ENCODE measurements at places on chromosomes 2 and 18. TPM values are rescaled to one million over a fixed set of nuclear protein-coding genes. Genes with fewer than 3 reads are reported as not detected.

DNA sequence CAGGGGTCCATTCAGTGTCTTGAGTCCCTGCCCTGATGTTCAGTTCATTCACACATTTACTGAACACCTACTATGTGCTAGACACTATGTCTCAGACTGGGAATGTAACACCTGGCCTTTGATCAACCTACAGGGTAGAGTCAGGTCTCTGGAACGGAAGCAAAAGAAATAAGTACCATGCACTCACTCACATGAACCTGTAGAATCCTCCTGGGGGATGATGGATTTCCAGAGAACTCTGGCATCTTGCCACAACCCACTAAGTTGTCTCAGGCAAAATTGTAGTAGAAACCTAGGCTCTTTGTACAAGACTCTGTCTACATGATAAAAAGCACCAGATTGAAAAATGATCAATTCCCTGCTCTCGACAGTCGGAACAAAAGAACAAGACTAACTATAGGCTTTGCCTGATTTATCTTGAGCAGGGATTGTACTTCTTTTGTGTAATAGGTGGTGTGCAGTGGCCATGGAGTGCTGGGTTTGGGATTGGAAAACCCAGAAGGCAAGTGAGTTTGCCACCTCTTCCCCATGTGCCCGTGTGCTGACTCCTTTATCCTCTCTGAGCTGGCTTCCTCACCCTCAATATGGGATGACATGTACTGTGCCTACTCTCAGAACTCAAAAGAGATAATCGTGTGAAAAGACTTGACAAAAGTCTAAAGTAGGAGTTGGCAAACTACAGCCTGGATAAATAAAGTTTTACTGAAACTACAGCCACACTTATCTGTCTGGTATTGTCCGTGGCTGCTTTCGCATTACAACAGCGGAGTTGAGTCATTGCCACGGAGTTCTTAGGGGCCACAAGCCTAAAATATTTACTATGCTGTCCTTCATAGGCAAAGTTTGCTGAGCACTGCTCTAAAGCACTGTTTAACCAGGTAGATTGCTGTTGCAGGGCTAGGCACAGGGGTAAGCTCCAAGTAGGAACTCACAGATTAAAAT is 4.4 kb downstream of the CAPN14 start:
- no peak overlapping the region for H3K4me3 ChIP-seq
- no peak overlapping the region for H3K27ac ChIP-seq
- no peaks in the 10 kb centered on the region for H3K36me3 ChIP-seq
- no peaks in the 10 kb centered on the region for H3K27me3 ChIP-seq
- peaks cover 4% of the 10 kb centered on the region for H3K4me1 ChIP-seq

Gene CRYGC
- total RNA-seq = not detected

Gene IL1B
- total RNA-seq = not detected

DNA sequence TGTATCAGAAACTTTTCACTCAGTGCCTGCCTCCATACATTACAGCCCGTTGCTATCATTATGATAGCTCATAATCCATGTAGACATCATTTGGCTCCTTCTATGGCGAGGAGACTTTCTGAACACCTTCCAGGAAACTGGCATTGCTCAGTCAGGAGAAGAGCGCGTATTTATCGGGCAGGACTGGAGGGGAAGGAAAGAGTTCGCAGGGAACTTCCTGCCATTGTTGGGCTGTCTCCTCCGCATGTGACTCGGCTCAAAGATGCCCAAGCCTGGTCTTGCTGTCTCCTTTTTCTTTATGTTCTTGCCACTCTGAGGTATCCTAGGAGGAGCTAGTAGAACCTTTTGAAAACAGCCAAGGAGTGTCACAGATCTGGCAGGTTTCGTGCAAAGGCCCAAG is 156.8 kb downstream of the CTIF start:
- H3K4me3 ChIP-seq = no peak overlapping the region
- H3K36me3 ChIP-seq = no peaks in the 10 kb centered on the region
- no peaks in the 10 kb centered on the region for H3K27me3 ChIP-seq
- H3K4me1 ChIP-seq = no peaks in the 10 kb centered on the region

DNA sequence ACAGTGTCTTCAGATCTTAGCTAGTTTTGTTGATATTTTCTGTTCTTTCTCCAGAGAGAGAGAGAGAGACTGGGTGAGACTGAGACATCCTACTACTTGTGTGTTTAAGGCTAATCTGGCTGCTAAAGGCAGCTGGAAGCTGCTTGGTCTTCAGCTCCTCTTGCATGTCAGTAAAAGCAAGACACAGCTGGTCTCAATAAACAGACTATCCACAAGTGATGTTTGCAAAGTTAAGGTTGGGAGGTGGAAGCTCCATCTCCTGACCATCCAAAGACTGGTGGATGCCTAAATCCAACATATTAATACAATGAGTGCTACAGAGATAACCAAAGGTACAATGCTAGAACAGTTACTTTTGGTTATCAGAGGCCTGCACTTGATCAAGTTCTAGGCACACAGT is 17.8 kb downstream of the ERFE start:
- no peak overlapping the region for H3K27ac ChIP-seq
- H3K36me3 ChIP-seq = peaks cover 17% of the 10 kb centered on the region
- no peak for DNase-seq
- no peaks in the 10 kb centered on the region for H3K27me3 ChIP-seq
- H3K4me1 ChIP-seq = no peaks in the 10 kb centered on the region

Gene PRSS56
- not detected for total RNA-seq

Gene GPR35
- total RNA-seq = 16.2 TPM

Gene CDH2
- 0.16 TPM for total RNA-seq

GRCh38 chr2:40317761-40318160 is 134.1 kb downstream of the SLC8A1 start:
- no peak for DNase-seq
- H3K4me3 ChIP-seq = no peak overlapping the region
- H3K36me3 ChIP-seq = no peaks in the 10 kb centered on the region
- no peaks in the 10 kb centered on the region for H3K27me3 ChIP-seq
- H3K4me1 ChIP-seq = no peaks in the 10 kb centered on the region

Measured in T-cell (primary cell).